ENCODE measurements at places on chromosomes 5 and 9.

DNA sequence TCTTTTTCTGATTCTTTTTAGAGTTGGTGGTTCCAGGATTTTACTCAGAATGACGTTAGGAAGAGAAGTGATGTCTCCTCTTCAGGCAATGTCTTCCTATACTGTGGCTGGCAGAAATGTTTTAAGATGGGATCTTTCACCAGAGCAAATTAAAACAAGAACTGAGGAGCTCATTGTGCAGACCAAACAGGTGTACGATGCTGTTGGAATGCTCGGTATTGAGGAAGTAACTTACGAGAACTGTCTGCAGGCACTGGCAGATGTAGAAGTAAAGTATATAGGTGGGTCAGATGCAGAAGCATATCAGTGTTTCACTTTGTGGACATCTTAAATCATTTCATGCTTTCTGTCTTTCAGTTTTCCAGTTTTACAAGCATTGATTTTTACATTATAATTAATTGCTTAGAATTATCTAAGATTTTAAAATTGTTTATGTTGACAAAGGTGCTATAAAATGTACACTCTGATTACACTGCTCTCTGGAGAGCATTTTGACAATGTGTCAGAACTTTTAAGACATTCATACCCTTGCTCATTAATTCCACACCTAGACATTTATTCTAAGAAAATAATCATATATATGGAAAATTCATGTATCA lies 36.6 kb downstream of the NLN start:
- no peak for DNase-seq

- no peak for DNase-seq
Measured at GRCh38 chr5:115940080-115940810, 22.0 kb upstream of the LVRN start.

GRCh38 chr5:68515514-68515913 lies 300.0 kb downstream of the PIK3R1 start:
- DNase-seq = no peak

- DNase-seq = no peak
Measured at GRCh38 chr9:9284201-9284600, 1328.6 kb downstream of the PTPRD start.

DNA sequence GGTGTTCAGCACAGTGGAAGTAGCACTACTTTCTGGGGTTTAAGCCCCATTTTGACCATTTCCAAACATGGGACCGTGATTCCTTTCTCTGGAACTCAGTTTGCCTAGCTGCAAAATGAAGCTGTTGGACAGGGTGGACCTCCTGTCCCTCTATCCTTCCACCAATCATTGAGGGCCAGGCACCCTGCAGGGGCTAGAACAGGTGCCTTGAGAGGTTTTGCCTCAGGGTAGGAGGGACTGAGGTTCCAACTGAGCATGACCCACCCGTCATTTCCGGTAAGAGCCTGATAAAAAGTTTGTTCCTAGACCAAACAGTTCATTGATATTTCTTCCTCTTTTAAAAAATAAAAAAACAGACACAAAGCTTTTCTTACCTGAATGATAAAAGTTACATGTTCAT lies 116.5 kb downstream of the MVB12B start:
- no peak for DNase-seq

DNA sequence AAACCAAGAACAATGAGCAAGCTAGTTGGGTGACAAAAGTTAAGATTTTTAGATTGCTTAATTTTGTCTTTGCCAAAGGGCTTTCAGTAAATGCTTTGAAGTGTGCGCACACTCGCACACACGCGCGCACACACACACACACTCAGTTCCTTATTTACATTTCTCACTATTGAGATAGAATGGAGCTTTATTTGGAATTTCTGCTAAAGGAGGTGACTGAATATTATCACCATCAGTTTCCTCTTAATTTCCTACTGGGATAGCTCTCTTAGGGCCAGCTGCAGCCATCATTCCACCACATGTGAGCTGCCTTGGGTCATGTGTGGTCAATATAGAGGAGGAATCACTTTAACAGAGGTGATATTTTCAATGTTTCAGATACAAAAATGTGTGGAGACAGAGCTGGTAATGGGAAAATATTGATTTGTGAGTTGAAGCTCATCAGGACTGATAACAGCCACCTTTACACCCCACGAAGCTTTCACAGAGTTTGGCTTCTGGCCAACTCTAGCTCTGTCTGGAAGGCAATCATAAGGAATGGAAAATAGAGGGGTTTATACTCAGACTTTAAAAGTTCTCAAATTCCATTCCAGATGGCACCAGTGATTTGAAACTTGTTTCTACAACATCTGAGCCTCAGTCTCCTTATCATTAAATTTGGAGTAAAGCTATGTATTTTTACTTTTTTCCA lies 99.9 kb downstream of the MACIR start:
- DNase-seq = no peak

DNA sequence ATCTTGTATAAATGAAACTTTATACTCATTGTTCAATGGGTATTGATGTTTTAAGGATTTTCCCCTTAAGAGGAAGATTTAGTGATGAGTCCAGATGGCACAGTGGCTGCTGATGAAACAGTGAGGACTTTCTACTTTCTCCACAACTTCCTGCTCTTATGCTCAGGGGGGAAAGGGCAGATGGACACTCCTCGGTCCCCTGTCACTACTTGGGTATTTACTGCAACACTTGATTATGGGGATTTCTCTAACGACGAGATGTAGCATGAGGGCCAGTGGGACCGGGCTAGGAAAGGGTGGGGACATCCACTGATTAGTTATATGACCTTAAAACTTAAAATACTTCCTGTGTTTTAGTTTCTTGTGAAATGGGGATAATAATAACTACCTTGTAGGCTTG lies 146.1 kb upstream of the HMHB1 start:
- DNase-seq = no peak

- DNase-seq = no peak
Measured at GRCh38 chr5:90939211-90939610, 380.6 kb downstream of the ADGRV1 start.

DNA sequence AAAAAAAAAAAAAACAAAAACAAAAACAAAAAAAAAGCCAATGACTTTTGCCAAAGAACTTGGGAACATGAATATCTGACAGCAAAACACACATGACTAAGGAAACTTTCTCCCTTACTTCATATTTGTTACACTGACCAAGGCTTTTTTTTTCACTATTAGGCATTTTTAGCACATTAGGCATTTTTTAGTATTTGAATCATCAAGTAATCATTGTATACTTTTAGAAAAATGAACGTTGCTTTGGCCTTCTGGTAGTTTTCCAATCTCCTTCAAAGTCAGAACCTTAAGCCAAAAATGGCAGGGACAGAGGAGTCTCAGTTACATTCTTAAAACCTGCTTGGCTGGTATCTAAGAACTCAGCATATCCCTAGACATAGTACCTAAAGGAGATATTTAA lies 19.3 kb downstream of the NREP start:
- DNase-seq = no peak

- peak; percentile 37 for DNase-seq
Measured at GRCh38 chr9:114273461-114273881, 49.4 kb upstream of the ORM1 start.

- no peak for DNase-seq
Measured at GRCh38 chr5:3288325-3288724, 307.3 kb upstream of the IRX1 start.

- no peak for DNase-seq
Measured at GRCh38 chr5:23405316-23406068, 101.9 kb upstream of the PRDM9 start.

- no peak for DNase-seq
Measured at GRCh38 chr9:100477241-100477640, 4.3 kb downstream of the TMEFF1 start.

- DNase-seq = no peak
Measured at GRCh38 chr5:121573721-121574382, 277.8 kb upstream of the FTMT start.

- DNase-seq = no peak
Measured at GRCh38 chr9:133056533-133056932, 5.2 kb upstream of the CEL start.
